Epithelial cell of alveolus of lung (primary cell): ENCODE measurements at places on chromosomes 1 and 21. TPM values are rescaled to one million over a fixed set of nuclear protein-coding genes. Genes with fewer than 3 reads are reported as not detected.

The LINGO4 gene
- total RNA-seq: not detected in 2 replicates

The SPATA1 gene
- total RNA-seq: under 0.01 and 0.78 TPM in 2 replicates

The TAS1R1 gene
- not detected in 2 replicates for total RNA-seq

The LMX1A gene
- total RNA-seq: not detected in 2 replicates

The LENEP gene
- total RNA-seq: not detected in 2 replicates

The AK5 gene
- 3.4 and 14.7 TPM in 2 replicates for total RNA-seq

The SMPDL3B gene
- total RNA-seq: 0.26 TPM in 1 of 2 replicates, not detected in the other

The SPRR1A gene
- total RNA-seq: not detected in 2 replicates

The HMCN1 gene
- 4.6 and 6.9 TPM in 2 replicates for total RNA-seq

The MLLT11 gene
- 5.8 and 19.0 TPM in 2 replicates for total RNA-seq

The KIAA1614 gene
- 5.2 and 10.5 TPM in 2 replicates for total RNA-seq

The ATPAF1 gene
- total RNA-seq: 38.4 and 49.8 TPM in 2 replicates

The MCOLN2 gene
- total RNA-seq: 0.88 and 2.1 TPM in 2 replicates

The GUCA2B gene
- total RNA-seq: not detected in 2 replicates

The IL24 gene
- total RNA-seq: 0.13 and 0.80 TPM in 2 replicates

The C8B gene
- total RNA-seq: not detected in 2 replicates

The FTCD gene
- total RNA-seq: not detected in 2 replicates

The ETV3L gene
- not detected in 2 replicates for total RNA-seq

The PROK1 gene
- not detected in 2 replicates for total RNA-seq

The MROH9 gene
- total RNA-seq: not detected in 2 replicates

The TOMM40L gene
- total RNA-seq: 12.1 and 12.7 TPM in 2 replicates

The PRUNE1 gene
- 11.8 and 28.0 TPM in 2 replicates for total RNA-seq

The SPRR2B gene
- not detected in 2 replicates for total RNA-seq

The XKR8 gene
- total RNA-seq: 8.8 and 14.2 TPM in 2 replicates

The FAM78B gene
- total RNA-seq: 0.13 and 1.8 TPM in 2 replicates

The LRRC7 gene
- total RNA-seq: 0.26 TPM in 1 of 2 replicates, not detected in the other

The TPTE gene
- not detected in 2 replicates for total RNA-seq

The REN gene
- not detected in 2 replicates for total RNA-seq

The DPT gene
- total RNA-seq: 0.24 and 0.78 TPM in 2 replicates

The COL11A1 gene
- 3.3 and 8.0 TPM in 2 replicates for total RNA-seq
